ENCODE measurements at places on chromosomes 13 and 19.

DNA sequence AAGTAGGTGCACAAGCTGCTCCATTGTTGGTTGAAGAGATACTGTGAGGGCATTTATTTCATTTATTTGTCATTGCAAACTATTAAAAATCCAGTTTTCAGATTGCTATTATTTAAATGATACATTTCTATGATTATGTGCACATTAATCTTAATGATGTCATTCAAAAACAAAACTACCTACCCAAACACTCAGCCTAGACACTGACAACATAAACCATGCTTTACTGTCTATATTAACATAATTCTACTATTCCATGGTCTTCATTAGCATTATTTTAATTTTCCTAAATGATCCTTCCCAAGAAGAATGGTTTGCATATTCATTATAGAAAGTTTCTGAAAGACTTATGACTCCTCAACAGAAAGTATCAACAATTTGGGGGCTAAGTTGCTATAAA lies 813.0 kb upstream of the SLITRK5 start:
- DNase-seq = no peak

- DNase-seq = no peak
Observed at GRCh38 chr19:48533770-48534169, 18.2 kb upstream of the SULT2B1 start.

- DNase-seq = no peak
Observed at GRCh38 chr13:33213797-33214196, 71.8 kb downstream of the STARD13 start.

DNA sequence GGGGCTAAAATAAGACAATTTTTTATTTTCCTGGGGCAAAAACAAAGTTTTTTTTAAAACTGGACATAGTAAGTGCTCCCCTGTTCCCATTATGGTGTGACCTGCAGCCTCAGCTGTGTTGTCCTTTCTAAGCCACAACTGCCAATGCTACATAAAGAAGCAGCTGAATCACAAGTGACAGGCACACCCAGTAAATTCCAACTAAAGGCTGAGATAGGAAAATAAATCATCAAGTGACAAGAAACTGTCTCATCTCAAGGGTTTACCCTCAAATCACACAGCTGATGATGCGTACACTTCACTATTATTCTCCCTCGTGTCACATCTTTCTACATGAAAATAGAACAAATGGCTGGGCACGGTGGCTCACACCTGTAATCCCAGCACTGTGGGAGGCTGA lies 28.7 kb downstream of the STK24 start:
- no peak for DNase-seq

DNA sequence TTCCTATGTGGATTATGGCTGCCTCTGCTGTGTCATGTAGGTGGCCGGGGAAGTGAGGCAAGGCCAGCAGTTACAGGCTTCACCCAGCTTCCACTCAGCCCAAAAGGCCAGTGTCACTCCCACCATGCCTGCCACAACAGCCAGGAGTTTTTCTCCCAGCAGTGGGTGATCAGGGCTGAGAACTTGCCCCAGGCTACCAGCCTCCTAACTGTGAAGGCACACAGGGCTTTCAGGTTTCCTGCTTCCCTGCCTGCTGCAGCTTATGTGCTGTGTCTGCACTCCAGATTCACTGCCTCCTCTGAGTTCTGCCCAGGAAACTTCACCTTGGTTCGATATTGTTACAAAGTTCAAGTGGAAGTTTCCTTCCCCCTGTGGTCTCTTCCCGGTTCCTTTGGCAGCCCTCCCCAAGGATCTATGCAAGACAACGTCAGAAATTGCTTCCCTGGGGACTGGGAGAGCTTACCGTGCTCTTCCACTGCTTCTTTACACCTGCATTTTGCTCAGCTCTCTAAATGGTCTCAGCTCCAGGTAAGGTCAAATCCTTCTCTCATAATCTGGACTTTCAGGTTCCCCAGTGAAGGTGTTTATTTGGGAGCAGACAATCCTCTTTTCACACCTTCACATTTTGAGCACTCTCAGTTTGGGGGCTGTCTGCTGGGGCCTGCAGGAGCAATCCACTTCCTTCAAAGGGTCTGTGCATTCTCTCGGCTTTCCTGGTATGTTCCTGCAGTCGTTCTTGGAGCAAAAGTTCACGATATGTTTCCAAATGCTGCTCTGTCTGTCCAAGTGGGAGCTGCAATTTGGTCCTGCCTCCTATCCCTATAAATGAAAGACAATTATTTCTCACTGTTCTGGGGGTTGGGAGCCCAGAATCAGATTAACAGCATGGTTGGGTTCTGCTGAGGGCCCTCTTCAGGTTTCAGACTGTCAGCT lies 1730.1 kb upstream of the PRR20A start:
- no peak for DNase-seq

DNA sequence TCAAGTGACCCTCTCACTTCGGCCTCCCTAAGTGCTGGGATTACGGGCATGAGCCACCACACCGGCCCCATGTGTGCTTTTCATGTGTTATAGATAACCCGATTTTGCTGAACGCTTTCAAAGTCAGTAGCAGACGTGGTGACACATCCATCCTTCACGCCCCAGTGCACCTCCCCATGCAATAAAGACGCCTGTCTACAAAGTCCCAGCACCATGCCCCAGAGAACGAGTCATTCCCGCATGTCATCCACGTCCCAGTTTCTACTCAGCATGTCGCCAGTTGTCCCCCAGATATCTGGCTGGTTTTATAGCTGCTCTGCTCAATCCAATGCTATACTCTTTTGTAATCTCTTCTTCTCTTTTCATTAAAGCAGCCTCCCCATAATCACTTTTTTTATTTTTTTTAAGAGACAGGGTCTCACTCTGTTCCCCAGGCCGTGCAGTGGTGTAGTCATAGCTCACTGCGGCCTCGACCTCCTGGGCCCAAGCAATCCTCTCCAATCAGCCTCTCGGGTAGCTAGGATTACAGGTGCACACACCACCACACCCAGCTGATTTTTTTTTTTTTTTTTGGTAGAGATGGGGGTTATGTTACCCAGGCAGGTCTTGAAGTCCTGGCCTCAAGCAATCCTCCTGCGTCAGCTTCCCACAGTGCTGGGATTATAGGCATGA lies 42.5 kb downstream of the DNM2 start:
- DNase-seq = no peak

- DNase-seq = no peak
Observed at GRCh38 chr13:104694397-104694796, 1628.2 kb upstream of the SLC10A2 start.

GRCh38 chr13:111494641-111495040 lies 174.2 kb downstream of the TEX29 start:
- DNase-seq = no peak

DNA sequence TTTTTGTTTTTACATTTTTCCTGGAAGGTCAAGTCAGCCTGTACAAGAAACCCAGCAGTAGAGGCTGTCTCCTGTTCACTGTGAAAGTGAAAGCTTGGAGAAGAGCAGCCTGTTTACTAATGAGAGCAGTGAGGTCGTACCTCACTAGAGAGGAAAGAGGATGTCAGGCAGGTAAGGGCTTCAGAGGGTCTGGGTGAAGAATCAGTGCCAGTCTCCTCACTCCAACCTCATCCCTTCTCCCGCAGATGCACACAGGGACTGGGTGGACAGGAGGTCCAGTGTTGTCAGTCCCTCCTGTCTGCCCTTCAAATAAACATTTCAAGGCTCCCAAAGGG lies 462.5 kb downstream of the KLF5 start:
- DNase-seq = no peak

DNA sequence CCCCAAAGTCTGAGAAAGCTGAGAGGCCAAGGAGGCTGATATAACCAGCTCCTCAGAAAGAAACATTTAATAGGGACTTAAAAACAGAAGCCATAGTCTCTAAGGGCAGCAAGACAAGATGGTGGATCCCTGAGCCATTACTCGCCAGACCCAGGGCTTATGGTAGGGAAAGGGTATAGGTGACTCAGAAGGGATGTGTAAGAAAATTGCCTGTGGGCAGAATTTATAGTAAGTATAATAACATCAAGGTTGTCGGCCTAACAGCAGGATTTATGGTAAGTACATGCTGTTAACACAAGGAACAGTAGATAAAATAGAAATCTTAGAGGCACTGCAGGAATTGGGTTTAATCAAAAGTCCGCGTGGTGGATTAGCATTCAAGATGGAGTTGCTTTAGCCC lies 14.7 kb downstream of the KBTBD6 start:
- no peak for DNase-seq

DNA sequence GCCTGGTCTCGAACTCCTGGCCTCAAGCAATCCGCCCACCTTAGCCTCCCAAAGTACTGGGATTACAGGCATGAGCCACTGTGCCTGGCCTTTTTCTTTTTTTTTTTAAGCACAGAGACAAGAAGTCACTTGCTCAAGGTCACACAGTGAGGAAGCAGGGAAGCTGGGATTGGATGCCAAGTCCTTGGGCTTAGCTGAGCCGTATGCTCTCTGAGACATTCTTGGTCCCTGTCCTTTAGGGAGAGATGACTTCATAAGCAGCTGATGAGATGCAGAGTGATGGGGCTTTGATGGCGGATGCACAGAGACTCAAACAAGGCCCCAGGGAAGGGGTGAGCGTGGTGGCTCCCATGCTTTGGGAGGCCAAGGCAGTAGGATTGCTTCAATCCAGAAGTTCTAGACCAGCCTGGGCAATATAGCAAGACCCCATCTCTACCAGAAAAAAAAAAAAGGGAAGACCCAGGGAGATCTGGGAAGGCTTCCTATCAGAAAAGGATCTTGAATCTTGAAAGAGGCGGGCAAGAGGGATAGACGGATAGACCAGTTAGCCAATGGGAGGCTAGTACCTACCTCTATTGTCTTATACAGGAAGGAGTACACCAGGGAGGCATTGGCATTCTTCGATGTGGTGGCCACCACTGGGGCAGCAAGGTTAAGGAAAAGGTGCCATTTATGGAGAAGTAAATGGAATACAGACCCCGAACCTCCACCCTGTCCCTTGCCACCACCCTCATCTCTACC lies 3.9 kb downstream of the AP1M2 start:
- no peak for DNase-seq

GRCh38 chr13:42747399-42747873 lies 33.9 kb upstream of the FAM216B start:
- DNase-seq = no peak

- peak; percentile 93 for DNase-seq
Observed at GRCh38 chr13:26186118-26186870, 35.8 kb downstream of the RNF6 start.

DNA sequence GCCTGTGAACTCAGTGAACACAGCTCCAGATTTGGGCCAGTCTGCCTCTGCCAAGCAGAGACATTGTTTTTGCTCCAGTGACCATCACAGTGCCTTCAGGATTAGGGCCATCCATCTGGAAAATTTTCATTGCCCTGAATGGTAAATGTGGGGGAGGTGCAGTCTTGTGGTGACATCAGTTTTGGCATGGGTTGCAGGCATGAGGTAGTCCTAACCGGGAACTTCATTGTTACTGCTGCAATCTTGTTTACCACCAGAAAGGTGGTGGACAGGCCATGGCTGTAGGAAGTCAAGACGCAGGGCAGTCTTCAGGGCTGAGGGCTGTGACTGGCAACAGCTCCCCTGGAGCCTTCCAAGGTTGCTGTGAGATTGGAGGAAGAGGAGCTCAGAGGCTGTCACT lies 55.2 kb downstream of the SPATA13 start:
- DNase-seq = no peak

DNA sequence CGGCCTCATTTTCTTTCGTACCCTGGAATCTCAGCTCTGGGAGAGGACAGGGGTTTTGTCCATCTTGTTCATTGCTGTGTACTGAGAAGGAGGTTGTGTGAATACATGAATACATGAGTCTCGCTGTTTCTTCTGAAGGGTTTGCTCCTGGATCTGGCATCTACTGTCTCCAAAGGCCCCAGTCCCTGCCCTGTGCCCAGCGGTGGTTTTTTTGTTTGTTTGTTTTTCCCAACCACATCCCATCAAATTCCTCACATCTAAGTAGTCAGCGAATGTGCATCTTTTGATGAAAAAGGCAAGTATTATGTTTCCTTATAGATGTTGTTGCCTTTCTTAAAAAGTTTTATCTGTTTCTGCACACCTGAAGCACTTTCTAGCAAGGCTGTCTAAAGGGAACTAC lies 12.5 kb downstream of the DCAF15 start:
- no peak for DNase-seq

DNA sequence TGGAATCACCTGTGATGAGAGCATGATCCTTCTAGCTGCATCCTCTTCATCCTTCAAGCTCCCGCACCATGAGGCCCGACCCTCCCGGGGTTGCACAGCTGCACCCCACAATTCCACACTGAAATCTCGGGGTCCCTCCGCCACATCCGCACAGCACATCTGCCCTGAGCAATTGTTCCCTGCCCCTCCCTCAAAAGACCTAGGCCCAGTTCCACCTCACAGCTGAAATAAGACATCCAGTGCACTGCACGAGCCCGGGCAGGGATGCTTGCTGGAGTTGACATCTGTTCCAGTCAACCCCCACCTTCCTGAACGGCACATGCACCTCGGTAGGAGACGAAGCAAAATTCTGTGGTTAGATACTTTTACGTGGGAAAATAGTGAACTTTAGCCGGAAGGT lies 14.7 kb upstream of the SOX1 start:
- DNase-seq = no peak

- no peak for DNase-seq
Observed at GRCh38 chr19:41297628-41298347, 12.2 kb upstream of the CCDC97 start.

GRCh38 chr13:74576420-74576819 lies 442.2 kb upstream of the KLF12 start:
- DNase-seq = no peak

DNA sequence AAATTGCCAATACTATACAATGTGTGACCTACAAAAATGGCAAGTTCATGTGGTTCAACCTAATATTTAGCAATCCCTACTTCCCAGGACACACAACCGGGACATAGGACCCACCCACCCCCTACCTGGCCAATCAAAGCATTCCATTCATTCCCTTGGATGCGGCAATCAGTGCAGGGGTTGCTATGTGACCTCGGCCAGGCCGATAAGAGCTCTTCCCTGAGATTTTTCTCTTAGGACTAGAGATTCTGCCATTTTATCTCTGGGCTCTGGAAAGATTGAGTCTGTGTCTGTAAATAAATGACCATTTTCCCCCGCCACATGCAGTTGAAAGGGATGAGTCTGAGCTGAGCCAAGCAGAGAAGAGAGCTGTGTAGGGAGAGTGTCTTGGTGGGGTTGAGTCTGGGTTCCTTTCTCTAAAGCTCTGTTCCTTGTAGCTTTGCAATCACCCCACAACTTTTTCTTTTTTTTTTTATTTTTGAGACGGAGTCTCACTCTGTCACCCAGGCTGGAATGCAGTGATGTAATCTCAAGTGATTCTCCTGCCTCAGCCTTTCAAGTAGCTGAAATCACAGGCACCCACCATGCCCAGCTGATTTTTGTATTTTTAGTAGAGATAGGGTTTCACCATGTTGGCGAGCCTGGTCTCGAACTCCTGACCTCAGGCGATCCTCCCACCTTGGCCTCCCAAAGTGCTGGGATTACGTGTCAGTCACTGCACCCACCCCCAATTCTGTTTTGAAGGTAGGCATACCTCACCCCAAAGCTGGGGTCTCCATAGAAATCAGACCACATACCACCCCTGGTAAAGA lies 7.4 kb downstream of the IFNL1 start:
- no peak for DNase-seq

GRCh38 chr13:99018418-99019180 lies 40.7 kb upstream of the DOCK9 start:
- DNase-seq = no peak
